CD4-positive, CD25-positive, alpha-beta regulatory T cell (primary cell): ENCODE measurements at places on chromosomes 1 and 21. TPM values are rescaled to one million over a fixed set of nuclear protein-coding genes. Genes with fewer than 3 reads are reported as not detected.

DNA sequence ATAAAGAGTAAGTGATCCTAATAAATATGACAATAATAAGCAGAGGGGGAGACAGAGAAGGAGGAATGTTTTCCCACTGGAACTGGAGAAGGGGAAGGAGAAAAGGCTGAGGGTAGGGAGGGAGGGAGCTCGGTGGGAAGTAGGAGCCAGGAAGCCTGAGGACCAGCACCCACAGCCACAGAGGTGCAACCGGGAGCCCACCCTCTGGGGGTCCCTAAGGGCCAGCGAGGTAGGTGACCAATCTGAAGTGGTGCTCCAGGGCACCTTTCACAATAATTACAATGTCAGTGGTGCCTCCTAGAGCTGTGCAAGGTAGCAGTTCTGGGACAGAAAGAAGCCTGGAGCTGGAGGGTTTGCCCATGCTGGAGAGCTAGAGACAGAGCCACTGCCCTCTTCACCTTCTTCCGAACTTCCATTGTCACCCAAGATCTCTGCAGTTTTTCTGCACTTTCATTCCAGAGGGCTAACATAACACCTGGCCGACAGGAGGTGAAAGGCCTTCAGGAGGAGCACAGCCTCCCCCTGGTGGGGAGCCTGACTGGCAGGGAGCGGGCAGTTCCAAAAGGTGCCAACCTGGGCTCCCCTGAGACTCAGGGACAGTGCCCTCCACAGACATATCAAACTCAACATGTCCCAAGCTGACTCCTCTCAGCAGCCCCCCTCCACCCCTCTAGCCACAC is 4.1 kb upstream of the AHCYL1 start:
- H3K36me3 ChIP-seq = no peaks in the 10 kb centered on the region
- no peak overlapping the region for H3K4me3 ChIP-seq

GRCh38 chr1:166080277-166080966 is 86.4 kb downstream of the FAM78B start:
- no peaks in the 10 kb centered on the region for H3K36me3 ChIP-seq
- peak; percentile 9 for DNase-seq
- no peak overlapping the region for H3K27ac ChIP-seq
- H3K4me3 ChIP-seq = peak overlapping the region; percentile 1
- H3K27me3 ChIP-seq = no peaks in the 10 kb centered on the region

- no peak overlapping the region for H3K4me3 ChIP-seq
- no peaks in the 10 kb centered on the region for H3K36me3 ChIP-seq
- H3K27ac ChIP-seq = no peak overlapping the region
- DNase-seq = no peak
- H3K4me1 ChIP-seq = no peaks in the 10 kb centered on the region
Observed at GRCh38 chr1:217465102-217465501, 165.8 kb downstream of the GPATCH2 start.

GRCh38 chr1:221574529-221574928 is 167.4 kb downstream of the DUSP10 start:
- no peak overlapping the region for H3K4me3 ChIP-seq
- DNase-seq = no peak
- no peaks in the 10 kb centered on the region for H3K4me1 ChIP-seq
- H3K27ac ChIP-seq = no peak overlapping the region
- H3K27me3 ChIP-seq = no peaks in the 10 kb centered on the region

GRCh38 chr1:204443871-204444581 is 32.4 kb upstream of the PPP1R15B start:
- no peak overlapping the region for H3K4me3 ChIP-seq
- peak; percentile 28 for DNase-seq
- no peak overlapping the region for H3K27ac ChIP-seq
- H3K27me3 ChIP-seq = no peaks in the 10 kb centered on the region
- peaks cover 32% of the 10 kb centered on the region for H3K36me3 ChIP-seq
- H3K4me1 ChIP-seq = peaks cover 8% of the 10 kb centered on the region

- no peak overlapping the region for H3K4me3 ChIP-seq
- H3K36me3 ChIP-seq = no peaks in the 10 kb centered on the region
- DNase-seq = no peak
- no peaks in the 10 kb centered on the region for H3K4me1 ChIP-seq
- no peak overlapping the region for H3K27ac ChIP-seq
Observed at GRCh38 chr1:207893737-207894582, 17.0 kb downstream of the CD34 start.

- no peak overlapping the region for H3K27ac ChIP-seq
- no peaks in the 10 kb centered on the region for H3K36me3 ChIP-seq
- H3K4me3 ChIP-seq = no peak overlapping the region
Observed at GRCh38 chr1:109207467-109208103, 6.1 kb upstream of the SARS1 start.

GRCh38 chr1:78009836-78010235 is 5.1 kb downstream of the DNAJB4 start:
- no peak overlapping the region for H3K27ac ChIP-seq
- H3K36me3 ChIP-seq = no peaks in the 10 kb centered on the region
- H3K27me3 ChIP-seq = no peaks in the 10 kb centered on the region
- no peak for DNase-seq
- no peak overlapping the region for H3K4me3 ChIP-seq

GRCh38 chr1:97610748-97611147 is 310.1 kb downstream of the DPYD start:
- DNase-seq = no peak
- no peaks in the 10 kb centered on the region for H3K4me1 ChIP-seq

DNA sequence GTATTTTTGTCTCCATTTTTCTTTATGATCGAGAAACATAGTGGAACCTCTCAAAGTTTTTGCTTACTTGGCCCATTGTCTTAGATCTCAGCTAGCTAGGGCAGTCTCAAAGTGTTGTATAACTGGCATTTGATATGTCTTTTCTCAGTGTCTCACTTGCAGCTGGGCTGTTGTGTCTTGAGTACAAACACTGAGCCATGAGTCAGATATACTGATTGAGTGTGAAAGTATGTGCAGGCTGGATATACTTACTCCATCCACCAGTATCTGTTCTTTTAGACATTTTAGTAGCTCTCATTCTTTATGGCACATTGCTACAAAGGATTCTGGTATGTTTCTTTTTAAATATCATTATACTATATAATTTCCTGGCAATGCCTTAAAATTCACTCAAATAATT is 14.3 kb upstream of the GPR52 start:
- H3K4me1 ChIP-seq = no peaks in the 10 kb centered on the region
- no peak for DNase-seq
- no peaks in the 10 kb centered on the region for H3K36me3 ChIP-seq
- H3K27me3 ChIP-seq = no peaks in the 10 kb centered on the region
- no peak overlapping the region for H3K27ac ChIP-seq

- H3K4me1 ChIP-seq = no peaks in the 10 kb centered on the region
- H3K4me3 ChIP-seq = no peak overlapping the region
- H3K27me3 ChIP-seq = no peaks in the 10 kb centered on the region
- no peaks in the 10 kb centered on the region for H3K36me3 ChIP-seq
- DNase-seq = no peak
- H3K27ac ChIP-seq = no peak overlapping the region
Observed at GRCh38 chr1:41101076-41101475, 79.6 kb upstream of the SLFNL1 start.

DNA sequence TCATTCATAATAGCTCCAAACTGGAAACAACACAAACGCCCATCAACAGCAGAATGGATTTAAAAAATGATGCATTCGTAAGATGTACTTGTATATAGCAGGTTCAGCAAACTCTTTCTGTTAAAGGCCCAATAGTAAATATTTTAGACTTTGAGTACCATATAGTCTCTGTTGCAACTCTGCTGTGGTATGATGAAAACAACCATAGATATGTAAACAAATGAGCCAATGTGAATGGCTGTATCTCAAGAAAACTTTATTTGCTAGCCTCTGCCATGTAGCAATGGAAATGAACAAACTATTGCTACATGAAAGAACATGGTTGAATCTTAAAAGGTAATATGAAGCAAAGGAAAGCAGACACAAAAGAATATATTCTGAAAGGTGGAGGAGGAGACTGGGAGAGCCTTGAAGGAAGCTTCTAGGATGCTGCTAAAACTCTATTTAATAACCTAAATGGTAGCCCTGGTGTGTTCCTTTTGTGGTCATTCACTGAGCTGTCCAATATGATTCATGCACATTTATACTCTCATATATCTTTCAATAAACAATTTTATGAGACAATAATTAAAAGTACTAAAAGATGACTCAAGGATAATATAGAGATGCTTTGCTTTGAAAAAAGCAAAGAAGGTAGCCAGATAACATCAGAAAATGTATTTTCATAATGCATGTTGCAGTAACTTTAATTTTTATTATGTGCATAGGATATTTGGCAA is 29.1 kb upstream of the FMO3 start:
- H3K27ac ChIP-seq = no peak overlapping the region
- no peaks in the 10 kb centered on the region for H3K36me3 ChIP-seq
- H3K4me1 ChIP-seq = no peaks in the 10 kb centered on the region
- H3K4me3 ChIP-seq = no peak overlapping the region
- no peak for DNase-seq

GRCh38 chr1:165840423-165840822 is 13.0 kb downstream of the UCK2 start:
- DNase-seq = no peak
- H3K27ac ChIP-seq = no peak overlapping the region
- H3K36me3 ChIP-seq = no peaks in the 10 kb centered on the region
- no peak overlapping the region for H3K4me3 ChIP-seq
- no peaks in the 10 kb centered on the region for H3K27me3 ChIP-seq
- peaks cover 18% of the 10 kb centered on the region for H3K4me1 ChIP-seq

DNA sequence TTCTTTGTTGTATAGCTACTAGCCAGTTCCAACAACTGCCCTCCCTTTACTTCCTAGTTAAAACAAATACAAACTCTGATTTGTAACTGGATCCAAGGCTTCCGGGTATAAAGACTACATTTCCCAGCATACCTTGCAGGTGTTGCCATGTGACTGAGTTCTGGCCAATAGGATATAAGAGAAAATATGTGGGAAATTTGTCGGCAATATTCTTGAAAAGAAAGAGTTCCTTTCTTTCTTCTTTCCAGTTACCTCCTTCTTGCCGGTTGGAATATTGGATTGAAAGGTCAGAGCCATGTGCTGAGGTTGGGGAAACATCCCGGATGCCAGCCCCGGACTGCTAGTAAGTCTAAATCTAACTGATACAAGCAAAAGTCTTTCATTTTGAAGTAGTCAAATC is 23.0 kb upstream of the ZBTB40 start:
- H3K4me3 ChIP-seq = peak overlapping the region; percentile 74
- H3K27ac ChIP-seq = no peak overlapping the region
- DNase-seq = peak; percentile 38
- no peaks in the 10 kb centered on the region for H3K36me3 ChIP-seq
- peaks cover 5% of the 10 kb centered on the region for H3K27me3 ChIP-seq

GRCh38 chr1:29624320-29625083 is 388.2 kb downstream of the PTPRU start:
- no peaks in the 10 kb centered on the region for H3K27me3 ChIP-seq
- no peak for DNase-seq
- no peak overlapping the region for H3K27ac ChIP-seq

GRCh38 chr1:200226969-200227303 is 182.9 kb downstream of the ZNF281 start:
- no peaks in the 10 kb centered on the region for H3K36me3 ChIP-seq
- no peaks in the 10 kb centered on the region for H3K27me3 ChIP-seq
- peak overlapping the region; percentile 33 for H3K4me3 ChIP-seq
- no peak for DNase-seq
- no peak overlapping the region for H3K27ac ChIP-seq

DNA sequence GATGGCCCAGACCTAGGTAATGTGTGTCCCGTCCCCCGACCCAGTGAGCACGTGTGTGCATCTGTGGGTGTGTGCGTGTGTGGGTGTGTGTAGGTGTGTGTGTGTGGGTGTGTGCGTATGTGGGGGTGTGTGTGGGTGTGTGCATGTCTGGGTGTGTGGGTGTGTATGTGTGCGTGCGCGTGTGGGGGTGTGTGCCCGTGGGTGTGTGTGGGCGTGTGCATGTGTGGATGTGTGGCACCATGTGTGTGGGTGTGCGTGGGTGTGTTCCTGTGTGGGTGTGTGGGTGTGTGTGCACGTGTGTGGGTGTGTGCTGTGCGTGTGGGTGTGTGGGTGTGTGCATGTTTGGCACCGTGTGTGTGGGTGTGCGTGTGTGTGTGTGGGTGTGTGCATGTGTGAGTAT is 309.5 kb downstream of the KIF26B start:
- H3K27ac ChIP-seq = no peak overlapping the region
- H3K36me3 ChIP-seq = no peaks in the 10 kb centered on the region
- no peak for DNase-seq

GRCh38 chr1:185594786-185595410 is 139.3 kb upstream of the HMCN1 start:
- H3K27ac ChIP-seq = no peak overlapping the region
- no peak overlapping the region for H3K4me3 ChIP-seq
- H3K27me3 ChIP-seq = no peaks in the 10 kb centered on the region
- peaks cover 14% of the 10 kb centered on the region for H3K4me1 ChIP-seq
- no peaks in the 10 kb centered on the region for H3K36me3 ChIP-seq
- no peak for DNase-seq

- H3K4me3 ChIP-seq = no peak overlapping the region
- no peaks in the 10 kb centered on the region for H3K36me3 ChIP-seq
- no peak overlapping the region for H3K27ac ChIP-seq
- H3K4me1 ChIP-seq = no peaks in the 10 kb centered on the region
- H3K27me3 ChIP-seq = no peaks in the 10 kb centered on the region
- DNase-seq = no peak
Observed at GRCh38 chr1:47644212-47644573, 206.3 kb downstream of the FOXD2 start.

DNA sequence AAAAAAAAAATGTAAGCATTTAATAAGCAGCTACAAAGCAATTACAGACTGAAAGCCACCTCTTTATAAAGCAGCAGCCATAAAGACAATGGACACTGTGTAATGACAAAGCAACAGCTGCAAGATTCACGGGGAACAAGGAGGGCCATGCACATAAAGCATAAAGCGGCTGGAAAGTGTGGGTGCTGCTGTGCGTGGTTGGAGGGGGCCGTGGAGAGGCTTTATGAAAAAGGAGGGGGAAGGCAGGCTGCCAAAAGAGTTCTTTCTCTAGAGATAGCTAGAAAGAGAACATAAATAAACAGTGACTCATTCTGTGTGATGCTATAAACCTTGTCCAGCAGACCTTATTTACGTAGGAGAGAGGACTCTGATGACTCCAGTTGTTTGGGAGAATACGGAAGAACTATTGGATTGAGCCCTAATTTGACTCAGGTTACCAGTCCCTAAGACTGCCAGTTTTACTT is 49.3 kb downstream of the ADAMTS1 start:
- no peaks in the 10 kb centered on the region for H3K27me3 ChIP-seq
- H3K27ac ChIP-seq = no peak overlapping the region
- no peak overlapping the region for H3K4me3 ChIP-seq

- H3K27me3 ChIP-seq = no peaks in the 10 kb centered on the region
- no peaks in the 10 kb centered on the region for H3K36me3 ChIP-seq
- H3K27ac ChIP-seq = no peak overlapping the region
- DNase-seq = no peak
- H3K4me1 ChIP-seq = no peaks in the 10 kb centered on the region
Observed at GRCh38 chr21:36908260-36908908, 58.1 kb downstream of the HLCS start.

RIPK4 gene
- total RNA-seq = 0.52 TPM

ALX3 gene
- total RNA-seq = not detected

FAM163A gene
- total RNA-seq = not detected

EDARADD gene
- 5.0 TPM for total RNA-seq

MYOCOS gene
- not detected for total RNA-seq

GBP7 gene
- 0.20 TPM for total RNA-seq

TEX38 gene
- total RNA-seq = not detected

MORN1 gene
- total RNA-seq = 7.3 TPM

WNT3A gene
- not detected for total RNA-seq

CELA2B gene
- total RNA-seq = not detected

DUSP10 gene
- total RNA-seq = 251 TPM

ZFYVE9 gene
- 1.6 TPM for total RNA-seq

ACTL8 gene
- total RNA-seq = not detected

KRTAP20-1 gene
- not detected for total RNA-seq

DNASE2B gene
- not detected for total RNA-seq

PTGFRN gene
- 0.10 TPM for total RNA-seq

LCE1F gene
- not detected for total RNA-seq
